ENCODE measurements at places on chromosomes 7 and 10.

- no peak for DNase-seq
Measured at GRCh38 chr10:34880817-34881216, 65.7 kb upstream of the PARD3 start.

DNA sequence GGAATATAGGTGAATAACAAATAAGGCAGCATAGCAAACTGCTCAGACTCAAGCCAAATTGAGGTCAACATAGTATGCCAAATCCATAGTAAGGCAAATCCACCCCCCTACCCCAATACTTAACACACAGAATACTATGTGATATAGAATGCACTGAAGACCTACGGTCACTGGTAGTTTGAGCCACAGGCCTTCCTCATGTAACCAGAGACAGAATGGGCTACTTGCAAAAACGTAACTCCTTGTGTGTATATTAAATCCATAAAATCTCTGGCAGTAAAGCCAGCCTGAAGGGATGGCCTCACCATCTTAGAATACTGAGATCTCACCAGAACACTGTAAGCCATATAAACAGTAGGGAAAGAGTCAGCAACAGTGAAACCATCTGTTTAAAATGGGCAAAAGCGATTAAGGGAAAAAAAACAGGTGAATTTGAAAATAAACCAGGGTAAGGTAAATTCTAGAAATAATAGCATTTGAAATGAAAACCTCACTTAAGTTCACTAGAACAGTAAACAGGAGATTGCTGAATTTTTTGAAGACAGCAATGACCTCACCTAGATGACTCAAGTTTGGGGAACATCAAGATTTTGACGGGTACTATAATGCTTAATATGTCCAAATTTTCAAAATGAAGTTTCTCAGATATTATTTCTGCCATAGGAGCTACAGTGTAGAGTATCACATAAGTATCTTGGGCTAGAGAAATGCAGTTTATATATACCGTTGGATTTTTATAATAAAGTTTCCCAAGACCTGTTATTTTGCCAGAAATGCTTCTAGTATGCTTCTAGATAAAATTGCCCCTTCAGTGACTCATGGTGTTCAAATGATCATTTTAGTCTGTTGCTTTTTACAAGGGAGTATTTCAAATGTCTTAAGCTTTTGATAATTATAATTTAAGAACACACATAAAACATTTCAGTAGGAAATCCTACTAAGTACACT, 13.9 kb downstream of the HNRNPA2B1 start:
- DNase-seq = no peak

- DNase-seq = no peak
Measured at GRCh38 chr10:46326066-46326465, 39.3 kb downstream of the ANTXRL start.

- DNase-seq = no peak
Measured at GRCh38 chr7:95886501-95887090, 114.2 kb downstream of the DYNC1I1 start.

DNA sequence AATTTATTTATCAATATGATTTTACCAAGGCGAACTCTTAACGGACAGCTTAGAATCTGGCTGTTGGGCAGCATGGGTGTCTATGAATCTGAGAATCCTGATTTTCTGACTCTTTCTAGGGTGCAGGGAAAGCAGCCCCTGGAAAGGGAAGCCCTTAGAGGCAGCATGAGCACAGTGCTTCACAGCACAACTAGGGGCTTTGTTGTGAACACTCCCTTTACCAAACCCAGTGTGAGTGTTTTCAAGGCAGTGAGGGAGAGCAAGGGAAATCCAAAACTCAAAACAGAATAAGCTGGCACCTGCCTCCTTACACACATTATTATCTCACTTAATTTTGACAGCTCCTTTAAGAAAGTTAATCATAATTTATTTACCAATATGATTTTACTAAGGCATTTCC, 116.3 kb upstream of the CSTF2T start:
- DNase-seq = no peak

DNA sequence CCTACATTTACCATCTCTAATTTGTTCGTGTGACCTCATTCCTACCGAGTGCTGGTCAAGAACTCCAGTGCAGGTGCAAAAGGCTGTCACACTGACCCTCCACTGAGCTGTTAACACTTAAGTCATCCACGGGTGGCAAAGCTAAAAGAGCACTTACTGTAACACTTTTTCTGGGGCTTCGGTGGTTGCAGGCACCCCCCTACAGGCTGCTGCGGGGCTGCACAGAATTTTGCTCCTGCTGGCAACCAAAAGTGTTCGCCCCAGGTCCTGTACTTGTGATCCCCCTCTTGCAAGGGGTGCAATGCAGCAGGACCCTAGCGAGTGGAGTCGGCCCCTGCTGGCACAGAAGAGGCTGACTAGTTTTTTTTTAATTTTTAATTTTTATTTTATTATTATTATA, 298.9 kb upstream of the CNTNAP2 start:
- DNase-seq = no peak

DNA sequence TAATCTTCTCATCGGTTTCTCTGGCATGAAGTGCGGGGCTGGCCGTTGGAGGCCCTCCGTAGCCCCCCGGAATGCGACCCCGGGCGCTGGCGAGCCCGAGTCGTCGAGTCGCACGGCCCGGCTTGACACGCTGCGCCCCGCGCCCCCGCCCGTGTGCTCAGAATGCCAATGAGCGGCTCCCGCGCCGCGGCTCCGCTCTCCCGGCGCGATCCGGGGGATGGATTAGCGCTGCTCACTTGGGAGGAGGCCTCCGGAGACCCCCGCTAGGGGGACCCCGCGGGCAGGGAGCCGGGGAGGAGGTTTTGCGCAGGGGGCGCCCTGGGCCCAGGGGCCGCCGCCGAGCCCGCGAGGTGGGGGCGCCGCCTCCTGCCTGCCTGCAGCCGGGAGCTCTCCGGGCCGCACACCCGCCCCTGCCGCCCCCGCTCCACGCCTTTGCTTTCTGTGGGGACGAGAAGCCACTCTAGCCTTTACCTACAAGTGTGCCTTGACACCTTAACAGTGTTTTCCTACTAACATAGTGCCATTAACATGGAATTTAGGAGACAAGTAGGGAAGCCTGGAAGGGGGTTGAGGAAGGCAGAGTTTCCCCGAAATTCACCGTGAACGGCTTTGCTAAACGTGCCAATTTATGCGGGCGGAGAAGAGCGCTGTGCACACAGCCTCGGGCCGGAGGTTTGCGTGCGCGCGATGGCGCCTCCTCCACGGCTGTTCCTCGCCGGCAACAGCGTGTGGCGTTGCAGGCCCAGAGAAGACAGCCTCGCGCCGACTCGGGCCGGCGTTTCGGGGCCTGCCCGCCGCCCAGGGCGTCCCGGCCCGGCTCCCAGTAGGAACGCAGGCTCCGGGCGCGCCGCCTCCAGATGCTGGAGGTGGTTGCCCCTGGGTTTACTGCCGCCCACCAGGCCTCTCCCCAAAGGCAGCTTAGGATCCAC, 7.1 kb downstream of the SHH start:
- peak; percentile 39 for DNase-seq

DNA sequence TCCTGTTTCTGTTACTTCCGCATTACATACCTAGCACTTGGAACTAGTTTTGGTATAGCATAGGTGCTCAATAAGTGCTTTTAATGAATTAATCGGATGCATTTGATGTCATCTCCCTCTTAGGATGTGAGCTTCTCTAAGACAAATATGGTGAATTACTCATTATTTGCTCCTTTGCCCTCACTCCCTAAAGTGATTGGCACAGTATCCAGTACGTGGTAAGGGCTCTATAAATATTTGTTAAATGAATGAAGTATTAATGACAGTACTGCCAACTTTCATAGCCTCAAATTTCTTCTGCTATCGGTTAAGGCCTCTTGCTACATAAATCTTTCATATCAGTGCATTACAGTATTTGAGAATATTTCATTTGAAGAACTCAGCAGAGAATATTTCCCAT, 75.9 kb upstream of the ARID5B start:
- no peak for DNase-seq

DNA sequence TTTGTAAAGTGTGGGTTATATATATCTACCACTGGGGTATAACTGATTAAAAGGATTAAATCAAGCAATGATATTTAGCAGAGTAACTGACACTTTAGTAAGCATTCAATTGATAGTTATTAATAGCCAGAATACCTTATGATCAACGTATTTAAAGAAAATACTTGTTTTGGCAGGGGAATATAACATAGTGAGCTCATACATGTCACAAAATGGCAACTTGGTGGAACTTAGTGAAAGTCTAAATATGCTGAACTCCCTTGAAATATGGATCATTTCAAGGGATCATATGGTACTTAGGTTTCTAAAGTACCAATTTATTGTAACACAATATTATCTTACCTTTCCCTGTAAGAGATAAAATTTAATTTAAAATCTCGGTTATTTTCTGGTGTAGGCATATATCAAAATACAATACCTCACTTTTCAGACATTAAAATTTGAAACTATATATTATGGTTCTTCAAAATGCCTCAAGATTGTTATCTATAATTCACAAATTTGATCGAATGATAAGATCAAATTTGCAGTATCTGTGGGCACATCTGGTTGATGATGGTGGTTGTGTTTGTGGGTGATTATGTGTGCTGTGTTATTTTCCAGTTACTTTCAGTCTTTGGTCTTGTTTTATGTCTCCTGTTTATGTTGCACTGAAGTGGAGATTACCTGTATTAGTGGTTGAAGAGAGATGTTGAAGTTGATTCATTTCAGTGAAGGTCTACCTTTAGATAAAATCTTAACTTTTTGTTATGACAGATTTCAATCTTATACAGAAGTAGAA, 5.2 kb downstream of the ARL4A start:
- DNase-seq = no peak

GRCh38 chr10:34319197-34319846, 495.8 kb downstream of the PARD3 start:
- DNase-seq = no peak

DNA sequence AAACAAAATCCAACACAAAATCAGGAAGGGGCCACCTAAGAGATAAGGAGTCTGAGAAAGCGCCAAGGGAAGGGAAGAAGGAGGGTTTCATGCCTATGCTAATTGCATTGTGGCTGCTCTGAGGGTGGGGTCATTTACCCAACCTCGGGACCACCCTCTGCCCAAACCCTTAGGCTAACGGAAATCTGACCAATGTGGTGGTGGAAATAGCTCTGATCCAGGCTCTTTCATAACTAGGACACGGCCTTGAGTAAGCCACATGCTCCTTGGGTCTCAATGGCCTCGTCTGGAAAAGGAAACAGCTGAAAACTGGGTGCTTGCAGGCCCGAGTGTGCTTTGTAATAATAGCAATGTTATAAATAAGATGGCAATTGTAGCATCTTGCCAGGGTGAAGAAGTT, 14.9 kb upstream of the SRGN start:
- DNase-seq = no peak

- DNase-seq = no peak
Measured at GRCh38 chr10:122485670-122486069, 24.3 kb downstream of the HTRA1 start.

DNA sequence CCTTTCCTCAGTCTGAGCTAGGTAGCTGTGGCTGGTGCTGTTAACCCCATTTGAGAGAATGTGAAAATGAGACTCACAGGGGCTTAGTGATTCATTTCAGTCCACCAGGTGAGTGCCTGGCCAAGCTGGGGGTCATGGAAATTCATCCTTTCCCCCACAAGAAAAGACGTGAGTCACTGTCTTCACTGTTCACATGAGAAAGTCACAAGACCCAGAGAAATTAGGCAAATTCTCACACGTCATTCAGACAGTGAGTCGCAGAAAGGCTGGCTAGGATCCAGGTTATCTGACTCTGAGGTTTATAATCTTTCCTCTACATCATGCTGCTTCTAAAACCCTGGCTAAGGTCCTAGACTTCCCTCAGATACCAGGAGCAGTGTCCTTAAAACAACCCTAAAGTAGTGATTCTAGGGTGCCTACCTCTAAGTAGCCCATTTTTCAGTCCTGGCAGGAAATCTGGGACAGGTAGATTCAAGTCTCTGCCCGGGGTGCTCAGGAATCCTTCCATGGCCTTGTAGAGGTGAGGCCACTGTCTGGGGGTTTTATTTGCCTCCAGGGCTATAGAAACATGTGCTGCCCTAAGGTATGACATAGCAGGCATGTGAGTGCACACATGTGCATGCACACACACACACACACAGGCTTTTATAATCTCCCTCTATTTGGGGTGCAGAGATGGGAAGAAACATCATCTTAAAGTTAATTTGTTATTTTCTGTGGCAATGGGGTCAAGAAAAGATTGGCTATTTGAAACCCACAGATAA, 427.9 kb upstream of the CELF2 start:
- peak; percentile 2 for DNase-seq

DNA sequence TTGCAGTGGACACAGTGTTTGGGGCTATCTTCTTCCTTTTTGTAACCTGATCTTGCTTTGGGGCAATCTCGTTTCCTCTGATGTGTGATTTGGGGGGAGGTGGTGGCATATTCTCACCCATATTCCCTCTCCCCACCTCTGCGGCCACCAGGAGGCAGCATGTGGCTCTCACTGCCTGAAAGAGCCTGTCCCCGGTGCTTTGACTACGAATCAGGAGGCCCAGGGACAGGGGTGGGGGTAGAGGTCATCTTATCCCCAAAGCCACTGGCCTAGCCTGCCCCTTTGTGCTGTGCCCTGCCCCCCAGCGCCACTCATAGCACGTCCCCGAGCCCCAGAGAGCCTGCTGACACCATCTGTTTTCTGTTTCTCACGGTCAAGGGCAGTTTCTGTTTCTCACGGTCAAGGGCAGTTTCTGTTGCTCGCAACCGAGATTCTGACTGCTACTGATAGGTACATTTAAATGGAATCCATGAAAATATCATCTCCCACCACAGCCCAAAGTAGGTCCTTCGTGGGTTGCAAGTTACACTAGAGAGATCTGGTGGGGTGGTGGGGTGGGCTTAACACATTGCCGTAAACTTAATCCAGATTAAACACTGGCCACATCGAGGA, 28.2 kb downstream of the PHYH start:
- peak; percentile 15 for DNase-seq

GRCh38 chr10:132706701-132707100, 79.2 kb downstream of the NKX6-2 start:
- no peak for DNase-seq

DNA sequence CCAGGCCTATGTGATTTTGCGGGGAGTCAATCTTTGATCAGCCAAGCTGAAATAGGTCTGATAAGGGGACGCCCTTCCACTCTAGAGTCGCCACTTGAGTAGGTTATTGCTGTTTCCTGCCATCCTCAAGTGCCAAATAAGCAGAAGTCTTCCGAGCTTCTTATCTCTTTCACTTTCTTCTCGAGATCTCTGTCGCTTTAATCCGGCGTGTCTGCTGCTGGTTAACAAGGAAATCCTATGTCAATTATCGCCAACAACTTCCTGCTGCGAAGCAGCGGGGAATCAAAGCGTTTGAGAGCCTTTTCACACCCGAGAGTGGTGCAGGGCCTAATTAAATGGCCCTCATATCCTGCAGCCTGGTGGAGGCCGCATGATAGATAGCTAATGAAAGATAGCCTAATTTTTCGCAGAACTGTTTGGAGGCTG, 215.9 kb downstream of the RAB11FIP2 start:
- DNase-seq = no peak

GRCh38 chr7:45581271-45581780, 7.2 kb downstream of the ADCY1 start:
- no peak for DNase-seq

GRCh38 chr7:112205343-112206237, 609 bp downstream of the DOCK4 start:
- DNase-seq = no peak

All from stimulated activated CD4-positive, alpha-beta T cell treated with anti-CD3 and anti-CD28 coated beads, Interleukin-15, amount 100 ng/mL, for 48 hours (primary cell).